ENCODE measurements at places on chromosomes 2 and 18.

DNA sequence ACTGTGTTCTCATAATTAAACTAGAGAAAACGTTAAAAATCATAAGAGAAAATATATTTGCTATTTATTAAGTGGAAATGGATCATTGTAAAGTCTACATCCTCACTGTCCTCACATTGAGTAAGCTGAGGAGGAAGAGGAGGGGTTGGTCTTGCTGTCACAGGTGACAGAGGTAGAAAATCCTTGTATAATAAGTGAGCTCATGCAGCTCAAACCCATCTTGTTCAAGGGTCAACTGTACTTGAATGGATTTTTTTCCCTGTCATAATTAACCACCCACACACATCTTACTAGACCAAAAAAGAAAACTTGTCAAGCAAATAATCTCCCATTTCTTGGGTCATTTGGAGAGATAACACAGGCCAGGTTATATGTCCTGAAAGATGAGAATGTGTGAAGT lies 231.2 kb downstream of the NEDD4L start:
- DNase-seq, result no peak

DNA sequence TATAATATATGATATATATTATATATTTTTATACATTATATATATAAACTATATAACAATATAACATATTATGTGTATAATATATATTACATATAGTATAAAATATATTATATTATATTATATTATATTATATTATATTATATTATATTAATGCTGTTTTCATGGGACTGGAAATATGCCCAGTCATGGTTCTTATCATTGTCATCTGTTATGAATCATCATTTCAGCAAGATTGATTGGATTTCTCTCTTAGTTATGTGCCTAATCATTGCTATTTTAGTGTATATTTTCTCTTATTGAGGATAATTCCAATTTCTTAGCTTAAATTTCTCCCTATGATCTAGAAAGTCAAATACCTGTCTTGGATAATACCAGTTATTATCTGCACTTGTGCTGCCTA lies 617.8 kb downstream of the TRIB2 start:
- DNase-seq, result no peak

GRCh38 chr2:7083580-7084509 lies 166.6 kb downstream of the RNF144A start:
- no peak for DNase-seq

DNA sequence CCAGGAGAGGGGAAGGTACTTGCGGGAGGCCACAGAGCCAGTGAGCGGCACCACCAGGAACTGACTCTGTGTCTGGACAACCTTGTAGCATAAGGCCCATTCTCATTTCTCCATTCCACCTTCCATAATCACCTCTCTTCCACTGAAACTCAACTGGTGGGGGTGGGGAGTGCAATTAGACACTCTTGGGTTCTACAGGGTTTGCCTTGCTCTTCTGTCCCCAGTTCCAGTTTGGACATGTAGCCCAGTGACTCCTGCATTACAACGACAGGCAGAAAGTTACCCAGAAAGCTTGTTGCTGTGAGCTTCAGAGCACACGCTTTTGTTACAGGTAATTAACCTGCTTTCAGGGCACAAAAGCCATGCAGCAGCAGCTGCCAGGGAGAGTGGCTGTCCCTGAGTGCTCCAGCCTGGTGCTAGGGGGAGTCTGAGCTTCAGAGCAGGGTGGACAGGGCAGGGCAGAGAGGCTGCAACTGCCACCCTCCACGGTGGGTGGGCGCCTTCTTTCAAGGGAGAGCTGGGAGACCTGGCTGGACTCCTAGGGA lies 65.2 kb downstream of the COPS8 start:
- DNase-seq, result no peak

DNA sequence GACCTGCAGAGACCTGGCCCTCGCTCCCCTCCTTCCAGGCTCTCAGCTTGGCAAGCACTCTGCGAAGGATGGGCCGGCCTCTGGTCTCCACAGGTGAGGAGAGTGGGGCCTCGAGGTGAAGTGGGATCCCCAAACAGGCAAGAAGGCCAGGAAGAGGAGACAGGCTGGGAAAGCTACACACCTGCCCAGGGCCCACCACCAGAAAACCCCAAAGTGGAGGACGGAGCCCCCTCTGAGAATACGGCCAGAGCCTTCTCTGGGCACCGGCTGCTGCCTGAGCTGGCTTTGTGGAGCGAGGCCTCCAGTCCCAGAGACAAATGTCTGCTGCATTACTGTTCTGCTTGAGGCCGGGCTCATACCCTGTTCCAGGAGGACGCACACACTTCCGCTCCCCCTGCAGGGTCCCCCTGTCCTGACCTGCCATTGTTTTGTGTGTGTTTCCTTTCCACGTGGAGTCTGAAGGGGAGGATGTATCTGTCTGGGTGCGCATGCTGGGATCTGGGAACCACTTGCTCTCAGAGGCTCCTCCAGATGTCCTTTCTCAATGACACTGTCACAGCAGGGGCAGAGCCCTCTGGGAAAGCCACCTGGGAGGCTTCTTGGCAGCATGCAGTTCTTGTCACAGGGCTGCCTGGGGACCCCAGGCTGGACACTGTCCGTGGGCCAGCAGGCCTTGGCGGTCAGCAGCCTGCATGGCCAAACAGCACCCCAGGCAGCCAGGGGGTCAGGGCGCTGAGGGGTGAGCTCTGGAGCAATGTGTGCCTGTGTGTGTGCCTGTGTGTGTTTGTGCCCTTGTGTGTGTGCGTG lies 20.8 kb downstream of the KCNF1 start:
- DNase-seq, result no peak
